BJ (cell line): ENCODE measurements at places on chromosomes 2 and 18. TPM values are rescaled to one million over a fixed set of nuclear protein-coding genes. Genes with fewer than 3 reads are reported as not detected.

Gene BOK
- polyA plus RNA-seq, result 29.4 and 42.9 TPM in 2 replicates

GRCh38 chr2:106129150-106129549, 65.0 kb downstream of the UXS1 start:
- no peak for DNase-seq

- DNase-seq, result no peak
Observed at GRCh38 chr18:5295231-5295920, at the start of gene ZBTB14. TSS of gene ZBTB14 (minus strand) at chr18:5295726. CDS start at chr18:5293246, 2,480 bp downstream.

DNA sequence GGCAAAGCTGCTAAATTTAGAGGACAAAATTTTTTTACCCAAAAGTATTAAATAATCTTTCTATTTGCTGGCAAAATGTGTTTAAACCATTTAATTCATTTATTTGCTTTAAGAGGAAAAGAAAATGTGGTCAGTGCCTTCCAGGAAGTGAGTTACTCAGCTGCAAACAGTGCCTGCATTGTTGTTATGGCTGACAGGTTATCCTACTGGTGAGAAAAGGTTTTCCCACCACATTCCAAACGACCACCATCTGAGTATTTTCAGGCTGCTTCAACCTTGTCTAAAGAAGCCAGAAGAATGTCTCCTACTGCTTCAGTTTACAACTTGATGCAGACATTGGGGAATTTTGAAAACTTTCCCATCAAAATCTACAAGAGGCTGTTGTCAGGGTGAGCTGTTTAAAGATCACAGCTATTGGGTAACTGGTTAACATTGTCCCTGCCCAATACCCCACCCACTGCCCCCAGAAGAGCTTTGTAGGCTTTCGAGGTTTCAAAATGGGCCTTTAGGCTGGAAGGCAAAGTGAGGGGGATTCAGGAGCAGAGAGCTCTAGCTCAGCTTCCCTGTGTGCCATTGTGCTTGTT, 461.3 kb upstream of the FANCL start:
- no peak for DNase-seq

GRCh38 chr2:25276569-25277465, 64.9 kb downstream of the DNMT3A start:
- DNase-seq, result no peak

DNA sequence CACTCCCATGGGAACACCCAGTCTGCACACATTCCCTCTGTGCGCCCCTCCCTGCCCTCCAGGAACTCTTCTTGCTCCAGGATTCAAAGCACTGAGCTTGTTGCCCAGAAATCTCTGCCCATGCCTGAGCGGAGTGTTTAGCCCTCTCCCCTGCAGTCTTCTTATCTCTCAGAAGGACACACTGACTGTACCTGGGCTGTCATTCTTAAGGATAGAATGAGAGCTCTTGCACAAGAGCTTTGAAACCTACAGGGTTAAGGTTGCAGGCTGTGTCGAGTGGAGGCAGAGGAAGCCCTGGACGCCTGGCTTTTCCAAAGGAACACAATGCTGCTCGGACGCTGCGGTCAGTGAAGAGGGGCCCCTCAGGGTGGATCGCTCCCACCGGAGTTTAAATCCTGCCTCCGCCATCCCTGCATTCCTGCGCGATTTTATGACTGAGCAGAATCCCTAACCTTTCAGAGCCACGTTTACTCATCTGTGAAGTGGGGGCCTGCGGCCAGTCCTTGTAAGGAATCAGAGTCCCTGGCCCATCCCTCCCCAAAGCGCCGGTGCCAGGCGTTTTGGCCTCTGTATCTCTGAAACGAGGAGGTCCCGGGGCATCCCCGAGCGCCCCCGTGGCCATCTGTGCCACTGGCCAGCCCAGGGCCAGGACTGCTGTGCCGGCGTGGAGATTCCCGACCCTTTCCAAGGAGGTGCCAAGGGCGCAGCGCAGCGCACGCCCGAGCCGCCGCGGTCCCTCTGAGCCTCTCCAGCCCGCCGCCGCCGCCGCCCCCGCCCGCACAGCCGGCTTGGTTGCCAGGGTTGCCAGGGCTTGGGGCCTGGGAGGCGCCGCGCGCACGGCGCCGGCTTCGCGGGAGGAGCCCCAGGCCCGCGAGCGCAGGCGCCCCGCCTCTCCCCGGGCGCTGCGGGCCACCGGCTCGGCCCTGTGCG, 58.9 kb downstream of the FAM168B start:
- DNase-seq, result no peak

DNA sequence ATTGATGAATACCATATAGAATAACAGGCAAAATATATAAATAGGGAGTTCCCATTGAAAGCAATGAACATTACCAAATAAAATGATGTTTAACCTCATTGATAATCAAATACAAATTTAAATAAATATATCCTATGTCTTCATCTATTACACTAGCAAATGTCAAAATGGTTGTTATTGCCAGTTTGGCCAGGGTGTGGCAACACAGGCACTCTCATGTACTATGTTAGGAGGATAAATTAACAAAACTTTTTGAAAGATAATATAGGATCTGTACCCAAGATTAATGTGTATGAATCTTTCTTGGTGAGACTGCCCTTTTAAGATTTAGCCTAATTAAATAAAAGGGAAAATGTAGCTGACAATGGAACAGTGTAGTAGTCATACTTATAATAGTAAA, 659.3 kb downstream of the ERBB4 start:
- DNase-seq, result no peak

DNA sequence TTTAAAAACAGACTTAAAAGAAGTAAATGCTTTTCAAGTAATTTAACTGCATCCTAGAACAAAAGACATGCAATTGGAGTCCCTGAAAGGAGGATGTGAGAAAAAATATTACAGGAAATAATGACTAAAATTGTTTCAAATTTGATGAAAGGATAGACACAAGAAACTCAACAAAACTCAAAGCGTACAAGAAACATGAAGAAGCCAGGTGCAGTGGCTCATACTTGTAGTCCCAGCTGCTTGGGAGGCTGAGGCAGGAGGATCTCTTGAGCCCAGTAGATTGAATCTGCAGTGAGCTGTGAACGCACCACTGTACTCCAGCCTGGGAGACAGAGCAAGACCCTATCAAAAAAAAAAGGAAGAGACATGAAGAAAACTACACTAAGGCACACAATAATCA, 118.1 kb upstream of the SLC39A10 start:
- DNase-seq, result no peak

DNA sequence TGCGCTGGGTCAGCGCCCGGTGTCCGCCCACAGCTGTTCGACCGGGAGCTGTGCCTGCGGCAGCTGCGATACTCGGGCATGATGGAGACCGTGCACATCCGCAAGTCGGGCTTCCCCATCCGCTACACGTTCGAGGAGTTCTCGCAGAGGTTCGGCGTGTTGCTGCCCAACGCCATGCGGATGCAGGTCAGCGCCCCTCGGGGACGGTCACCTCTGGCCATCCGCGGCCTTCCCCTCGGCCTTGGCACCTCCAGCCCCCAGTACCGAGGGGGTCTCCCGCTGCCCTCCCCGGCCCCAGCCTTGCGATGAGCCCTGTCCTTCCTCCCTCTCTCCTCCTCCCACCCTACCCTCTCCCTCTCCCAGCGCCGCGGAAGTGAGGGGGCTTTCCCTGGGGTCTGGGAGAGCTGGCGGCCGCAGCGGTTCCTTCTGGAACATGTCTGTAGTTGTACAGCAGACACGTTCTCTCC, 53.2 kb upstream of the GPR17 start:
- DNase-seq, result no peak

DNA sequence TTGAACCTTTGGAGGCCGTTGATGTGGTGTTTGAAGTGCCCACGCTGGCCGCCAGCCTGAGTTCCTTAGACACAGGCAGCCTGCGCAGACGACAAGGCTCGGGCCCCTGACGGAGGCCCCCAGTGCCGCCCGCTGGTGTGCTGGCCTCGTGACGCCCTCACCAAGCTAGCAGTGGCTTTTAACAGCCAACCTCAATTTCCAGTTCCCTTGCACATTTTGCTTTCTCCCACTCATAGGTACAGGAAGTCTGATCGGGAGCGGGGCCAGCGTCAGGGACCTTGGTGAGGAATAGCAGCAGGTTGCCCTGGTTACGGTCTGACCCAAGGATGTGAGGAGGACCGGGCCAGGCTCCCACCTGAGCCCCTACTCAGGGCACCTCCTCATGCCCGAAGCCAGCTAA, 207.6 kb upstream of the RAB12 start:
- DNase-seq, result no peak

GRCh38 chr2:120515759-120516678, 170.1 kb downstream of the INHBB start:
- DNase-seq, result no peak

Gene SAG
- not detected in 2 replicates for polyA plus RNA-seq

Gene CYS1
- polyA plus RNA-seq, result 1.5 and 2.5 TPM in 2 replicates
